ENCODE measurements at places on chromosomes 16 and 17. TPM values are rescaled to one million over a fixed set of nuclear protein-coding genes. Genes with fewer than 3 reads are reported as not detected.

DNA sequence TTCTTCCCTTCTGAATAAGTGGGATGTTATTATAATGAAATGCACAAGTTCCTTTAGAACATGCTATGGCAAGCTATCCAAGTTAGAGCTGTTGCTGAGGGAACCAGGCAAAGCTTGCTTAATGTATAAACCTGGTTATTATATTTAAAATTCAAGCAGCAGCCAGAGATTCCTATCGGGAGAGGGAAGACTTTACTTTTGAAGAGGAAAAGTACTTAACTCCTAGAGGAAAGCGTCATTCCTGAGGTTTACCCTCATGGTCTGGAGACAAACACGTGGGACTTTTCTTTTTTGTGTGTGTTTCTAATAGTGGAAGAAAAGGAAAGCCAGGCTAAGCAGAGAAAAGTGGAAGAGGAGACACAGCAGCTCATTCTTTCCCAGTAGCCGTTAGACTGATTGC, 39.9 kb upstream of the MYH10 start:
- DNase-seq = no peak

DNA sequence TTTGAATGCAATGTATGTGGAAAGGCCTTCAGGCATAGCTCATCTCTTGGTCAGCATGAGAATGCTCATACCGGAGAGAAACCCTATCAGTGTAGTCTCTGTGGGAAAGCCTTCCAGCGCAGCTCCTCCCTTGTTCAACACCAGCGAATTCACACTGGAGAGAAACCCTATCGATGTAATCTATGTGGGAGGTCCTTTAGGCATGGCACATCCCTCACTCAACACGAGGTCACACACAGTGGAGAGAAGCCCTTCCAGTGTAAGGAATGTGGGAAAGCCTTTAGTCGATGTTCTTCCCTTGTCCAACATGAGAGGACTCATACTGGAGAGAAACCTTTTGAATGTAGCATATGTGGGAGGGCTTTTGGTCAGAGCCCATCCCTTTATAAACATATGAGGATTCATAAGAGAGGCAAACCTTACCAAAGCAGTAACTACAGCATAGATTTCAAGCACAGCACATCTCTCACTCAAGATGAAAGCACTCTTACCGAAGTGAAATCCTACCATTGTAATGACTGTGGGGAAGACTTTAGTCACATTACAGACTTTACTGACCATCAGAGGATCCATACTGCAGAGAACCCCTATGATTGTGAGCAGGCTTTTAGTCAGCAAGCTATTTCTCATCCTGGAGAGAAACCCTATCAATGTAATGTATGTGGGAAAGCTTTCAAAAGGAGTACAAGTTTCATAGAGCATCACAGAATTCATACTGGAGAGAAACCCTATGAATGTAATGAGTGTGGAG, 24.7 kb downstream of the ZFP90 start:
- no peak for DNase-seq

- DNase-seq = no peak
Observed at GRCh38 chr17:2796164-2797125, at the start of gene RAP1GAP2. TSS of gene RAP1GAP2 (plus strand) at chr17:2796438. CDS start at chr17:2796528, 90 bp downstream.

CEP20 gene
- 20.9 TPM for polyA plus RNA-seq

DNA sequence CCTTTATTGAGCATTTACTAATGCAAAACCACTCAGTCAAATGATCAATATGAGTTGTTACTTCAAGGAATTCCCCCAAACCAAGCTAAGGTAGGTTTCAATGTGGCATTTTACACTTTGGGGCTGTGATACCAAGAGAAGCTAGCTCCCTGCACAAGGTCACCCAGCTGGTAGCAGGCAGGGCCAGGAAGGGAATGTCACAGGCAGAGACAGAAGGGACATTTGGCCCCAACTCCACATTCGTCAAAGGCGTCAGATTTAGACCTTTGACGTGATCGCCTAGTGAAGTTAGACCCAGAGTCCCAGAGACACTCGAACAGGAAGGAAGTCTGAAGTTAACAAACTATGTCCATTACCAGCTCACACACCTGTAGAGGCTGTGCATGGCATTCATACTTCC, 5.5 kb upstream of the SMG1 start:
- DNase-seq = no peak
